ENCODE measurements at places on chromosomes 12 and 14.
A peak's percentile ranks its signal among the peaks of the same experiment; 100 is the strongest.

GRCh38 chr14:59346796-59347510, 118.2 kb downstream of the GPR135 start:
- DNase-seq: no peak

- no peak for DNase-seq
Measured at GRCh38 chr12:115313929-115314328, 630.0 kb upstream of the TBX3 start.

DNA sequence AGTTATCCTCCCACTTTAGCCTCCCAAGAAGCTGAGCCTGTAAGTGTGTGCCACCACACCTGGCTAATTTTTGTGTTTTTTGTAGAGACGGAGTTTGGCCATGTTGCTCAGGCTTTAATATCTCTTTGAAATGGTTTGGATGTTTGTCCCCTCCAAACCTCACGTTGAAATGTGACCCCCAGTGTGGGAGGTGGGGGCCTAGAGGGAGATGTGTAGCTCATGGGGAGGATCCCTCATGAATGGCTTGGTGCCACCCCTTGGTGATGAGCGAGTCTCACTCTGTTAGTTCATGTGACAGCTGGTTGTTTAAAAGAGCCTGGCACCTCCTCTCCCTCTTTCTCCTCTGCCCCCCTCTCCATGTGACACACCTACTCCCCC, 23.6 kb upstream of the TTC7B start:
- DNase-seq: no peak

- DNase-seq: no peak
Measured at GRCh38 chr12:72236071-72236705, 36.0 kb upstream of the TRHDE start.

GRCh38 chr14:59015482-59015881, 173.0 kb upstream of the DAAM1 start:
- no peak for DNase-seq

- DNase-seq: no peak
Measured at GRCh38 chr14:106491851-106492250, 965.5 kb downstream of the TMEM121 start.

- DNase-seq: no peak
Measured at GRCh38 chr14:68099495-68100045, 280.0 kb downstream of the RAD51B start.

- DNase-seq: no peak
Measured at GRCh38 chr12:39622306-39622705, 2.7 kb upstream of the ABCD2 start.

GRCh38 chr12:15555446-15555845, 233.1 kb downstream of the PTPRO start:
- no peak for DNase-seq

- DNase-seq: no peak
Measured at GRCh38 chr12:97312570-97313135, 150.0 kb upstream of the RMST start.

DNA sequence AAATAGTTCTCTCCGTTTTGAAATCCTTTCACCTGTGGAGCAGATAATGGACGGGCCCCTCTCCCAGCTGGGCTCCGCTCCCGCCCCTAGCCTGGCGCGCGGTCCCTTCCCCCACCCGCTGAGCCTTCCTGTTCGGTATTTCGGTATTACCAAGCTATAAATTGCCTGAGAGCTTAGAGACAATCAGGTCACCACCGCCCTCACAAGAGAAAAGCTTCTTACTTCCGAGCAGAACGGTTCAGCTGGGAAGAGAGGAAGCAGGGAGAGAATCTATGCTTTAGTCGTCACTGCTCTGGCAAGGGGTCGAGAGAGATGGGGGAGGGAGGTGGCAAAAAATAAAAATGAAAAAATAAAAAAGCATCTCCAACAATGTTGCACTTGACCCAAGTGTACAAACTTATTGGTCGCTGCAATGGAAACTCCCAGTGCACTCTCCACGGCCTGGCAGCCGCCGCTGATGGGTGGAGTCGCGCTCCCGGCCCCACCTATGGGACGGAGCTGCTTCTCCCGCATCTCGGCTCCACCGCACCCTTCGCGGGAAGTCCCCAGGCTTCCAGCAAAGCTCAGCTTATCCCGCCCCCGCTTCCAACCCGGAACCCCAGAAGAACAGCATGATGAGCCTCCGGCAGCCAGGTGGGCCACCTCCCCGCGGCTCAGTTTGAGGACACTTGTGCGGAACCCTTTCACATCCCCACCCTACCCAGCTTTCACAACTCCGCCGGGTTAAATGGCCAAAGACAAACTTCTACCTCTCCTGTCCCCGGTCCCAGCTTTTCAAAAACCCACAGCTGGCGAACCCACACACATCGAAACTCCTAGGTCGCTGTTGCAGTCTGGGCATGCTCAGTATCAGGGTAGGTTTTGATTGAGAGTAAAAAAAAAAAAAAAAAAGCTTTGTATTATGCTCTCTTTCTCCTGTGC, 832 bp upstream of the SYT1 start:
- DNase-seq: peak; percentile 80

DNA sequence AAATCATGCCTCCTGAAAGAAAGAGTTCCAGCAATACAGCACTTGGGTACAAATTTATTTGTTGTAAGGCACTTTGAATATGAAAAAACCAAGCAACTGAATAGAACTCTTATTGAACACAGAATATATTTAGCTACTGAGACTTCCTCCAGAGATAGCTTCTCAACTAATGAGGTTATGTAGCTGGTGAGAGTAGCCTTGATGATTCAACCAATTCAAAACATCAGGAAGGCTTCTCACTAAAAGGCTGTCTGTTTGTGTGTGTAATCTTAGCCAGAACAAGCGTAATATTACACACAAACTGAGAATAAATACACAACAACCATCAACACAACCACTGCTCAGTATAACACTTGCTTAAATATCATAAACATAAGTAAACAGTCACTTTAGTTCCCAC, 20.4 kb downstream of the EIF2B2 start:
- no peak for DNase-seq

DNA sequence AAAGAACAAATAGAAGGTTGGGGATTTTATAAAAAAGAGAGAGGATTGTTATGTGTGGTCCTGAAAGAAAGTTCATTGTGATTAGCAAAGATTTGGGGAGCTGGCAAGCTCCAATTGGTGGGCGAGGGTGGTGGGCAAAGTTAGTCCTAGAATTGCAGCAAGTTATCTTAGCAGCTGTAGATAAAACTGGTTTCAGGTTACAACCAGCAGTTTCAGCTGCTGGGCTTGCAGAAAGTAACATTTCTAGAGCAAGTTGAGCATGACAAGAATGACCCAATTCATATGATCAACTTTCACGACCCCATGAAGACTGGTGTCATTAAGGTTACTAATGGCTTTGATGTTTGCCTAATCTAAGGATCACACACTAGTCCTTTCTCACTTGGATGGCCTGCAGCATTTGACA, 177.9 kb upstream of the NUDT4 start:
- DNase-seq: no peak

DNA sequence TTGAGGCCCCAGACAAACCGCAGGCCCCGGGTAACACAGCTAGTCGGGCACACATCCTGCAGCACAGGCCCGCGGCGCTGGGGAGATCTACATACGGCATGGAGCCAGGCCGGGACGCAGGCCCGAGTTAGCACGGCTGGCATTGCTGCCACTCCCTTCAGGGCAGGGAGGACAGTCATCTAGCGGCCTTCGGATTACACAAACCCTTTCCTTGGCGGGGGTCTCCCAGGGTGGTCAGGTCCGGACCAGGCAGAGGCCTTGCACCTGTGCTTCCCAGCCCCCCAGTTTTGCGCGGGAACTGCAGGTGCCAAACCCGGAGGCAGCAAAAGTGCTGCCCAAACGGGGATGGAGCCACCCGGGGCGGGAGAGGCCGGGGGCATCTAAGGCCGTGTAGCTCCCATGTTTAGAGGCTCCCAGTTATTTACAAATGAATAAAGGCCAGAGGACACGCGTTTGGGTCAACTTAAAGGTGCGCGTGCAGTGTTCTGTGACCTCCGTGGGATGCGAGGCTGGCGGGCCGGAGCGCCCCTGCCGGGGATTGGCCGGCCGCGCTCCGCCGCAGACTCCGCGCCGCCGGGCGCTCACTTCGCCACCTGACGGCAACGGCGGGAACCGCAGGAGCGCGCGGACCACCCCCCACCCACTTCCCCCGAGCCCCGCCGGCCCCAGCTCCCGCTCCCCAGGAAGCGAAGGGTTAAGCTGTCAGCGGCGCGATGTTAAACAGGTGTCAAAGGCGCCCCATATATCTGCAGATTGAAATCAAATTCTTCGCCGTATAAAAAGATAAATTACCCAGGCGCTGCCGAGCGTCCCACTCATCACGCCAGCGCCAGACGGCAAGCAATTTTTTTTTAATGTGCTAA, 18.1 kb downstream of the VSX2 start:
- DNase-seq: no peak

- peak; percentile 14 for DNase-seq
Measured at GRCh38 chr12:56221232-56221756, 428 bp downstream of the RNF41 start.

- no peak for DNase-seq
Measured at GRCh38 chr14:38524636-38525509, 269.0 kb upstream of the CLEC14A start.

GRCh38 chr12:7145671-7146070, 15.5 kb downstream of the CLSTN3 start:
- no peak for DNase-seq

DNA sequence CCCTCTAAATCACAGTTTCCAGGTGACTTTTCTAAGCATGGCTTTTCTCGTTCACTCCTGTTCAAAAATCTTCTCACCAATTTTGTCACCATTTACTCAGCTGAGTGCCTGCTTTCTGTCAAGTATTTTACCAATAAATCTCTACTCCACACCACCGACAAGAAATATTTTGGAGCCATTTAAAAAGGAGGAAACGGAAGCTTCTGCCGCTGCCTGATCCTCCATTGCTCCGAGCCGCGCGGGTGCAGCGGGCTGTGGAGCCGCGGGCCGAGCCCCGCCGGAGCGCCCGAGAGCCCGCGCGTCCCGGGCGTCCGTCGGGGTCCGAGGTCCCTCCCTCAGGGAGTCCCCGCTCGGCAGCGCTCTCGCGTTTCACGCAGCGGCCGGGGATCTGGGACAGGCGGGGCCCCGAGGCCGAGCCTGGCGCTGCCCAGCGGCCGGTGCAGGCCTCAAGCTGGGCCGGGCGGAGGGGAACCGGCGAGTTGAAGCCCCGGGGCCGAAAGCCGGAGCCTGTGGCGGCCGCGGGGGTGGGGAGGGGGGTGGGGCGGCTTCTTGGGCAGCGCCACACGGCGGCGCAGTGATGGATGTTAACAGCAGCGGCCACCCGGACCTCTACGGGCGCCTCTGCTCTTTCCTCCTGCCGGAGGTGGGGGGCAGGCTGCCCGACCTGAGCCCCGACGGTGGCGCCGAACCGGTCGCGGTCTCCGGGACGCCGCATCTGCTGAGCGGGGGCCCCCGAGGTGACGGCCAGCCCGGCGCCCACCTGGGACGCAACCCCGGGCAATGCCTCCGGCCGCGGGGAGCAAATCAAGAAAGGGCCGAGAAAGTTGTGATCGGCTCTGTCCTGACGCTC, 1.1 kb upstream of the HEBP1 start:
- peak; percentile 41 for DNase-seq

Data from NCI-H510A (cell line).